ENCODE measurements at places on chromosomes 3 and 15. TPM values are rescaled to one million over a fixed set of nuclear protein-coding genes. Genes with fewer than 3 reads are reported as not detected.

The AHSG gene
- not detected for total RNA-seq

The PRKCD gene
- 103 TPM for total RNA-seq

The IQCF5 gene
- total RNA-seq = not detected

The RFX7 gene
- 17.2 TPM for total RNA-seq

The ACTRT3 gene
- 0.92 TPM for total RNA-seq

DNA sequence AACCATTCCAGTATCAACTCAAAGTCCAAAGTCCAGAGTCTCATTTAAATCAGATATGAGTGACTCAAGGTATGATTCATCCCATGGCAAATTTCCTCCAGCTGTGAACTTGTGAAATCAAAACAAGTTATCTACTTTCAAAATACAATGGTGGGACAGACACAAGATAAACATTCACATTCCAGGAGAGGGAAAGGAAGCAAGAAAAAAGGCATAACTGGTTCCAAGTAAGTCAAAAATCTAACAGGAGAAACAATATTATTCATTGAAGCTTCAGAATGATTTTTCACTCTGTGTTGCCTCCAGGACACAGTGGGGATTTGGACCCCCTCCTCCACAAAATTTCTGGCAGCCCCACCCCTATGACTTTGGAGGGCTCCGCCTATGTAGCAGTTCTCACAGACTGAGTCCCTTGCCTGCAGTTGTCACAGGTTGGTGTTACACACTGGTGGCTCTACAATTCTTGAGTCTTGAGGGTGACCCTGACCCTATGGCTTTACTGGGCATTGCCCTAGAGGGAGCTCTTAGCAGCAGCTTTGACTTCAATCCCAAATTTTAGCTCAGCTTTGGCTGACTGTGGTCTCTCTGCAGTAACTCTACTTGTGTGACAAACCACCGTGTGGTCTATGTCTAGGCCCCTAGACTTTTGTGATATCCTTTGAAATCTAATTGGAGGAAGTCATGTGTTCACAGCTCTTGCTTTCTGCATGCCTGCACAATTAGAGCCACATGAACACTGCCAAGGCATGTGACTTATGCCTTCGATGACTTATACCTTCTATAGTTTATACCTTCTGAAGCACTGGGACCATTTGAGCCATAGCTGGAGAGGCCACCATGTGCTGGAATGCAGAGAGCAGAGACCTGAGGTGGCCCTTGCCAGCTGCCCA is 644.2 kb downstream of the GRM7 start:
- no peaks in the 10 kb centered on the region for H3K4me1 ChIP-seq
- no peak for DNase-seq
- H3K36me3 ChIP-seq = no peaks in the 10 kb centered on the region
- H3K4me3 ChIP-seq = no peak overlapping the region

DNA sequence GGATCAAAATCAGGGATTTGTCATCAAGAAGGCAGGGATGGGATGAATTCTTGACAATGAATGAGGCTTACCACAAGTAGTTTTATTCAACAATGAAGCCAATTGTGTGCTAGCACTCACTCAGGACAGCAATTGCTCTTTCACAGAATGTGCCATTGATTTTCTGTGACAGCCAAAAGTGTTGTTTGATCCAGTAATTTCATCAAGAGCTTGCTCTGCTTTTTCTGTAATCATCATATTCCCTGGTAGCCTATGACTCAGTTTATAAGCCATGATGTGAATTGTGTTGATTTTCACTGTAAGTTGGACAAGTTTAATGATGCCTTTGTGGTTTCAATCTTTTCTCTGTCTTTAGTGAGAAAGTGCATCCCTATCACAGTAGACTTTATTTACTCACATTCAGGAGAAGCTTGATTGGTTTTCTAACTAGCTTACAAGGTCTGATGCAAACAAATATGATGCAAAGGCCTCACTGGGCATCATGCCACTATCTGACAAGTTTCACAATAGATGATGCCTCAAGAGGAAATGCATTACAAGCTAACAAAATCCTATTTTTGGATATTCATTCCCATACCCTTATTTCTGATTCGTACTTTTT is 13.6 kb upstream of the CSRNP1 start:
- DNase-seq = no peak
- no peak overlapping the region for H3K4me3 ChIP-seq
- no peak overlapping the region for H3K27ac ChIP-seq
- no peaks in the 10 kb centered on the region for H3K36me3 ChIP-seq
